ENCODE measurements at places on chromosomes 5 and 9. TPM values are rescaled to one million over a fixed set of nuclear protein-coding genes. Genes with fewer than 3 reads are reported as not detected.

DNA sequence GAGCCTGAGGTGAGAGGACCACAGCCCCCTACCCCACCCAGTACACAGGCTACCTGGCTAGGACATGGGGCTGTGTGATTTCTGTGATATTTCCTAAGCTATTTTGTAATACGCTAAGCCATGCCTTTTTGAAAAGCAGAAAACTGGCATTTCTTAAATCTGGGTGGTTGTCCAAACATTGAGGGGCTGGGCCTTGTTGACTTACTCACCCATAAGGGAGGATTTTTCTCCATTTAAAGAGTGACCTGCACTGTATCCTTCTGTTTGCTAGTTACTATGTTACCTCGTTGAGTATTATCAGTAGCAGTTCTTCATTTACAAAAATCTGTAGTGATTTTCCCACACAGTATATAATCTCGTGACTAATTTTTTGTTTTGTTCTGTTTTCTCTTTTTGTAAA, 117.5 kb upstream of the OTULINL start:
- DNase-seq: no peak

Gene CAMK4
- 2.9 TPM for total RNA-seq

DNA sequence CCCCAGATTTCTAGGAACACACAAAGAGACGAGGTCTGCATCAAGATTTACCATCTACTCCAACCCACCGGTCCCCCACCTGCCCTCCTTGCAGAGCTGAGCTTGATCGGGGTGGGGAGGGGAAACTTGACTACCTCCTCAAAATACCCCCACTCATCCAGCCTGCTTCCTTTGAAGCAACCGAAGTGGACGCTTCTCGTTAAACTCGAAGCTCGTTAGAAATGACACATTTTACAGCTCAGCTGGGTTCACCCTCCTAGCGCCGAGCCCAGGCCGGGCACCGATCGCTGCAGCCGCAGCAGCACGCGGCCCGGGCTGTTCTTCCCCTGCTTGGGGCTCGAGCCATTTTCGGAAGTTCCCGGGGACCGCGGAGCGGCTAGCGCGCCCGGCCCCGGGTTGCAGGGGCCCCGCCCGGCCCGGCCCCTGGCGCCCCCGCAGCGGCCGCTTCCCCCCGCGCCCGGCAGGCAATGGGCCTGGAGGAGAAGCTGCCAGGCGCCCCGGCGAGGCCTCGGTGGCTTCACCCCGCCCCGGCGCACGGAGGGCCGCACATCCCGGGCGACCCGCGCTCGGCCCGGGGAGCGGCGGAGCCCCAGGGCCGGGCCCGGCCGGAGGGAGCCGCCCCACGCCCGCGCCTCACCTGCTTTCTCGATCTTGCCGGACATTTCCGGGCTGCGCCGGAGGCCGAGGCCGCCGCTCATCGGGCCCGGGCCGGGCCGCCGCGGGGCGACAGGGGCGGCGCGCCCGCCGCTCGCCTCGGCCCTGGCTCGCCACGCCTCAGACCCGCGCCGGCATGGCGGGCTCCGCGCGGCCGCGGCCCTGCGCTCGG, 530 bp downstream of the RAPGEF1 start:
- DNase-seq: peak; percentile 39

Gene GGTA1
- 3.1 TPM for total RNA-seq

Gene TRPM3
- total RNA-seq: 2.1 TPM

Gene DEPDC1B
- total RNA-seq: 8.2 TPM

GRCh38 chr5:68420476-68421344, 205.2 kb downstream of the PIK3R1 start:
- peak; percentile 41 for DNase-seq

Gene GABRA1
- total RNA-seq: 1.7 TPM

- DNase-seq: no peak
Measured at GRCh38 chr5:172942556-172942955, 16.7 kb upstream of the RPL26L1 start.

- DNase-seq: no peak
Measured at GRCh38 chr9:124312290-124313265, 54.8 kb downstream of the NEK6 start.

GRCh38 chr5:169350016-169350415, 49.1 kb upstream of the SLIT3 start:
- no peak for DNase-seq

GRCh38 chr5:98464737-98465330, 308.6 kb upstream of the RGMB start:
- DNase-seq: no peak

DNA sequence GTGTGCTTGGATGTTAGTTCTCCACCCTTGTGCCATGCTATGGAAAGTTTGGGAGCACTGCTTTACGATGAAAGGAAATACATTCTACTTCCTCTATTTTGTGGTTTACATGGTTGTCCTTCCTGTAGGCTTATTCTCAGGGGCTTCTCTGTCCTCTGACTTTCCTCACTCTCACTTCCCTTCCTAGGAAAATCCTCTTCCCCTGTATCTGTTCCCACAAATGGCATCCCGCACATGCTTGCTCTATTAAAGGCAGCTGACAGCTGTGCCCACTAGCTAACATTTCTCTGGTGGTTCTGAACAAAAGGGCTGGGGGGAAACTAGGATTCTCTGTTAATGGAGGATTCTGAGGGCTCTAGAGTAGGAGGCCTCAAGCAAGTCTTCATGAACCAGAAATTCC, 52.4 kb downstream of the FAM170A start:
- DNase-seq: no peak

DNA sequence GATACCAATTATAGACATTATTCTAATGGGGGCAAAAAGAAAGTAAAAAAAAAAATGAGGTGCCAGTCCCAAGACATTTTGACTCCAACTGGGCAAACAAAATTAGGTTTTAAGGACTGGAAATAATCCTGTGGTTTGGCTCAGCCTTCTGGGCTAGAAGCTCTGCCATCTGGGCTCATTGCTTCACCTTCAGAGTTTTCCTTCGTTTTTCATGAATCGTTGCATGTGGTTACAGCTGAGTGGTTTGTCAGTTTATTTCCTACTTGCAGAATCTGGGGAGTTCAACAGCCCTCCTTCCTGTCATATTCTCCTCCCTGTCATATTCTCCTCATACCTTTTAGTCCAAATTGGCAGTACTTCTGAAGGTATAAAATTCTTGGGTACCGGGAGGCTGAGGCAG, 12.0 kb downstream of the UGT3A2 start:
- DNase-seq: no peak

DNA sequence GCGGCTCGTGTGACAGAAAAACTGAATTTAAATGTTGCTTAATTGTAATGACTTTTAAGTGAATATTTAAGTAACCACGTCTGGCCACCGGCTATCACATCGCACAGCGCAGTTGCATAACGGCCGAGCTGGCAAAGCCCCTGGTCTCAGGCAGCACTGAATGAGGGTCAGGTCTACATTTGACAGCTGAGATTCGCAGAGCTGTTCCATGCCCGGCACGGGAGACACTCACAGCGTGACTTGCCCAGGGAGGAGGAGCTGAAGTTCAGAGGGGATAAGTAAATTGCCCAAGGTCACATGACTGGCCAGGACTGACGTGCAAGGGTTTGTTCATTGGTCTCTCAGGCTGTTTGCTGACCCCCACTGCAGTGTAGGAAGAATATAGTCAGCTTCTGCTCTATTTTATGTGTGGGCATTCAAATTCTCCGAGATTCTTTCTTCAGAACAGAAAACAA, 17.4 kb upstream of the COL5A1 start:
- peak; percentile 8 for DNase-seq

GRCh38 chr9:94643176-94643575, 3.9 kb upstream of the FBP1 start:
- no peak for DNase-seq

- no peak for DNase-seq
Measured at GRCh38 chr5:74617202-74617601, 23.3 kb downstream of the ENC1 start.

DNA sequence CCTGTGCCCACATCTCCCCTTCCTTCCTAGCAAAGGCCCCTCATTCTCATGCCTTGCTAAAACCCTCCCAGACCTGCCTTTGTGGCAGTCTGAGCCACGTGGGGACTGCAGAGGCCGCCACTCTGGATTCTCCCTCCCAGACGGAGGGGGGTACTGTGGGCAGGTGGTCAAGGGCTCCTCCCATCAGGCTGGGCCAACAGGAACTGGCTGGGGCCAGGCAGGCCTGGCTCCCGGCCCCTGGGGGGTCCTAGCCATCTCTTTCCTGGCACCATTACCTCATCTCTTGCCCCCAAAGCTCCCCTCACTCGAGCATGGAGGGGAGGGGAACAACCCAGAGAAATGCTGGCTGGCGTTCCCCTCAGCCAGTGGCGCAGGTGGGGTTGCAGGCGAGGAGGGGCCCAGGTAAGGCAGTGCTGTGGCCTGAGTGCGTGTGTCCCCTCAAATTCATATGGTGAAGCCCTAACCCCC, 88.6 kb downstream of the ZNF354C start:
- no peak for DNase-seq

DNA sequence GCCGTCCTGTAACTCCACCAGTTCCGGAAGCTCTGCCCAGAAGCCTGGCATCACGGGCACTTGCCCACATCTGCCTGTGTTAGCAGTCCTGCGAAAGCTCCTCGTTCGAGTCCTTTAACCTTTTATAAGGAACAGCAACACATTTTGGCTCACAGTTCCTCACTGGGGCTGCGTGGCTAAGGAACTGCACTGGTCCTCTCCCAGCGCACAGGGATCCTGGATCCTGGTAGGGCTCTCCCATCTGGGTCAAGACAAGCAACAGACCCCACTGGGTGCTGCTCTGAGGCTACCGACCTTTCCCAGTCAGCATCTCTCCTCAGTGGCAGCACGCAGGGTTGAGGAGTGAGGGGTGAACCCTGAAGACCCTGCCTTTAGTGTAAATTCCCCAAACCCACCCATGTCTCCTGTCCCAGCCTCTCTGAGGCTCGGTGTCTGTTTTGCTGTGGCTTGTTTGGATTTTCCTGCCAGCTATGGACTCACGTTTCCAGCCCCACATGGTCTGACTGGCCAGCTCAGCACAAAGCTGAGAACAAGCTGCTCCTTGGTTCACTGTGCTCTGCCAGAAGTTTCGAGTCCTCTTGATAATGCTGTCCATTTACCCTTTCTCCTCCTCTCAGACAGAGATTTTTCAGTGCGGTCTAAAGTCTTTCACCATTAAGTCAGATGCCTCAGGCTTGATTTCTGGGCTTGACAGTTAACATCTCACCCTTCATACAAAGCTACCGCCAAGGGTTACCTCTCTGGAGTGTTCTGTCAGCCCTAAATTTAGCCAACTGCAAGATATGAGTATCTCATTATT, 80.0 kb downstream of the AK8 start:
- DNase-seq: no peak

GRCh38 chr5:95620030-95620869, at the start of gene GPR150:
Gene GPR150 (plus strand): TSS chr5:95620087. CDS start chr5:95620276, 189 bp downstream.
- peak; percentile 28 for DNase-seq

Gene POLR3G
- total RNA-seq: 2.5 TPM

Gene RABL6
- 57.9 TPM for total RNA-seq

- DNase-seq: no peak
Measured at GRCh38 chr9:133170716-133171115, 7.0 kb upstream of the GBGT1 start.

Gene GPX3
- total RNA-seq: 217 TPM

Gene SUSD3
- 15.6 TPM for total RNA-seq
